ENCODE measurements at places on chromosomes 5 and 9.

GRCh38 chr5:127876384-127876783 is 173.2 kb downstream of the CCDC192 start:
- DNase-seq = no peak

- DNase-seq = no peak
These were observed 479.5 kb upstream of the DAP start for GRCh38 chr5:11240293-11241190.

- no peak for DNase-seq
These were observed 67.1 kb upstream of the HSPB3 start for GRCh38 chr5:54388409-54388808.

DNA sequence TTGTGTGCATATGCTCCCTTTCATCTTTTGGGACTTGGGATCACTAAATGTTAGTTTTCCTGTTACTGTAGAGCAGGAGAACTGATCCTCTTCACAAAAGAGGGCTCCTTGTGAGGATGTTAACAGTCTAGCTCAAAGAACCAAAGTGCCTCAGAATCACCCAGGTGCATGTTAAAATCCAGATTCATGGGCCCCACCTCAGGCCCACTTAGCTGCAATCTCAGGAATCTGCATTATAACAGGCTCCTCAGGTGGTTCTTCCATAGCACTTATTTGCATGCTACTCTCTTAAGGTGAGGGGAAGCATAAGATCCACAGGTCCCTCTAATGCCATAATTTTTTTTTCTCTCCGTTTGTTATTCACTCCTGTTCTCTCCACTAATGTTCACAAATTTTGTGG is 14.8 kb upstream of the MEF2C start:
- no peak for DNase-seq

- DNase-seq = no peak
These were observed 3.2 kb downstream of the TOR4A start for GRCh38 chr9:137280474-137281344.

DNA sequence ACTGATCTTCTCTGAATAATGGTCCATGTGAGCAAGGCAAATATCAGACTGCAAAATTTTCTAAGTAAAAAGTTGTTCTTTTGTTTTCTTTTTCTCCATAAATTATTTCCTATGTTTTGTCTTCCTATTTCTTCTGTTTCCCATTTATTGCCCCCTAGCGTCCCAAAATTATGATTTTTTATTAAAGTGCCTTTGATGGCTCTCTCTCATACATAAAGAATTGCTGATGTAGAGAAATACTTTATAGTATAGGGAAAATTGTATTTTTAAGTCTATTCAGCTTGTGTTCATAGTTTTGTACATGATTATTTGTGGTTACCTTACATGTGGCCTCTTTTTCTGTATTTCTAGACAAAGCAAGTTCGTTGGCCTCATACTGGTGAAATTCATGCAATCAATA is 1031.2 kb downstream of the EFNA5 start:
- no peak for DNase-seq
